OCI-M1 (cell line): ENCODE measurements at places on chromosomes 1 and 21.

DNA sequence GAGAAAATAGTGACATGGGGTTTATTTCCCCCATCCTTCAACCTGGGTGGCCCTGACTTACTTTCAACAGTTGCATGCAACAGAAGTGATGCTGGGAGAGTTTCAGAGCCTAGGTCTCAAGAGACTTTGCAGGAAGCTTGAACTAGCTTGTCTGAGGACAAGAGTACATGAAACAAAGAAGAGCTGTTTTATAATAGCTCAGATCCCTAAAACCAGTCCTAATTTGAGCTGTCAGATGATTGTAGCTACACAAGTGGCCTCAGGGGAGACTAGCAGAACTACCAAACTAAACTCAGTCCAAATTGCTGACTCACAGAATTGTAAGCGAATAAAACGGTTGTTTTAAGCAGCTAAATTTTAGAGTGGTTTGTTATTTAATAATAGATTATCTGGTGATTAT lies 17.1 kb downstream of the RC3H1 start:
- no peak for DNase-seq

DNA sequence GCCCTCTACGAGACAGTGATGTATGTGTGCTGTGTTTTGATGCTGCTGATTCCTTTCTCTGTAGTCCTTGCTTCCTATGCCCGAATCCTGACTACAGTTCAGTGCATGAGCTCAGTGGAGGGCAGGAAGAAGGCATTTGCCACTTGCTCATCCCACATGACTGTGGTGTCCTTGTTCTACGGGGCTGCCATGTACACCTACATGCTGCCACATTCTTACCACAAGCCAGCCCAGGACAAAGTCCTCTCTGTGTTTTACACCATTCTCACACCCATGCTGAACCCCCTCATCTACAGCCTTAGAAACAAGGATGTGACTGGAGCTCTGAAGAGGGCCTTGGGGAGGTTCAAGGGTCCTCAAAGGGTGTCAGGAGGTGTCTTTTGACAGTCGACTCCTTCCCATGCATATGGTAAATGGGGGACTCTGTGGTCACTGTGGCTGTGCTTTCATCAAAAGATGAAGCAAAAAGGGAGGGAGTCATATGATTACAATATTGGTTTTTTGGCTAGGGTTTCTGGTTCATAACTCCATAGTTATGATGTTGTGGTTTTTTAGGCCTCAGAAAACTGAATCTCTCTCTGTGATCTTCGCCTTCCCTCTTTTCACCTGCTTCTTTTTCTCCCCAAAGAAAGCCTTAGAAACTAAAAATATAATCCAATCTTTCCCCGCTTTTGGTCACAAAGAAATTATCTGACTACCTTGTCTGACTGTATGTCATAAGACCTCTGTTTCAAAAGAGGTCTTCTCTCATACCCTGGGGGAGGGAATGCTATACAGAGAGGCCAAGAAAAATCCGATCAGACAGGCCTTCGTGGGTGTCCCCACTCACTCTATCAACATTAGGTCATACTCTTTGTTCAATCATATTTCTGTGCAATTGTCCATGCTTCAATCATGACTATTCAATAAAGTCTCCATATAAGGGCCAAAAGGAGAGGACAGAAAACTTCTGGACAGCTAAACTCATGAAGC lies 4.2 kb downstream of the OR2T1 start:
- DNase-seq = no peak

- DNase-seq = no peak
Observed at GRCh38 chr1:206488466-206488865, 18.2 kb downstream of the IKBKE start.

GRCh38 chr1:232992227-232992626 lies 41.8 kb downstream of the NTPCR start:
- no peak for DNase-seq

GRCh38 chr1:223667484-223668182 lies 2.1 kb upstream of the CAPN8 start:
- DNase-seq = no peak

GRCh38 chr1:197914510-197914909 lies 2.7 kb upstream of the LHX9 start:
- DNase-seq = no peak

DNA sequence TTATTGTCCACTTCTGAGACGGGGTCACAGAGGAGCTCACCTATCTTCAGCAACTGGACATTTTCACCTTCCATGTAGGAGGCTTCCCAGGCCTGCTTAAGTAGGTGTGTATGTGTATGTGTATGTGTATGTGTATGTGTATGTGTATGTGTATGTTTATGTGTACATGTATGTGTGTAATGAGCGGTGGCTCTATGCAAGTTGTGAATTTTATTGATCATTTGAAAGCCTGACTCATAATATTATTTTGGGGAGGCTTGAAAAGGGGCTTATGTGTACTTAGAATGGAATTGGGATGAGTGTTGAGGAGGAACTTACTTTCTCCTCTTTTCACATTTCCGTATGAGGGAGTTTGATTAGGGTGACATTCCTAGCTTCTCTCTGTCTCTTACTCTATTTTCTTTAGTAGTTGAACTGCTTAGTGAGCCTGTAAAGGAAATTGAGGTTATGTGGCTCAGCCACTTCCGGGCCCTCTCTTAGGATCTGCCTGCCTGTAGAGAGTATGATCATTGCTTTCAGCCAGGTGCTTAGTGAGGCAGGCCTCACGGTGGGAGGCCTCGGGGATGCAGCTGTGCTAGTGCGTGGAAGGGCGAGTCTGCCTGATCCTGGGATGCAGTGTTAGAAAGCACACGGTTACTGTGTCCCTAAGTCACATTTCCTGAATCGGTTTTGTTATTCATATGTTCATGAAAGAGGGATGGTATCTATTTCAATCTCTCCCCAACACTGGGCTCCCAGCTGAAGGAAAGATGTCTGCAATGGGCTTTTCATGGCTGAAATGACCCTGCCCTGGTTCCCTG lies 61.0 kb downstream of the IER5 start:
- DNase-seq = no peak

DNA sequence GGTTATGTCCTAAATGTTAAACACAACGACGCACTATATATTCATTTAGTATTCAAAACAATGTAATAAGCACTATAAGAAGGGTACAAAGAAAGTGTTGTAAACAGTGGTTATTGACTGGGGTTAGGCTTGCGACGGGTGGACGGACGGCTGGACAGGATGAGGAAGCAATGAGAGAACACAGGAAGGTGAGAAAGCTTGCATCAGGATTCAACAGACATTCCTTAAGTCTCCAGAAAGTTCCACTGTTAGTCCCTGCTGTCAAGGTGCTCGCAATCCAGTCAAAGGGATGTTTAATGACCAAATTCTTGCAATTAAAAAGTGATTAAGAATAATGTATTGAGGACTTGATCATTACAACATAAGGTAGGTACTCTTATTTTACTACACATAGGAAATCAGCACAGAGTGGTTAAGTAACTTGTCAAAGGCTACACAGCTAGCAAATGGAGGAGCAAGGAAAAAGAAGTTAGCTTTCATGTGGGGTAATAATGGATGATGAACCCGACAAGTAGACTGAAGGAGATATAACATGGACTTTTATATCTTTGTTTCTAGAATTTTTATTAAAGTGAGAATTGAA lies 994 bp upstream of the ACBD6 start:
- DNase-seq = peak; percentile 91

GRCh38 chr1:162381941-162382750 lies 618 bp downstream of the C1orf226 start:
- DNase-seq = no peak

- DNase-seq = no peak
Observed at GRCh38 chr1:3718764-3719163, 33.5 kb upstream of the CCDC27 start.

DNA sequence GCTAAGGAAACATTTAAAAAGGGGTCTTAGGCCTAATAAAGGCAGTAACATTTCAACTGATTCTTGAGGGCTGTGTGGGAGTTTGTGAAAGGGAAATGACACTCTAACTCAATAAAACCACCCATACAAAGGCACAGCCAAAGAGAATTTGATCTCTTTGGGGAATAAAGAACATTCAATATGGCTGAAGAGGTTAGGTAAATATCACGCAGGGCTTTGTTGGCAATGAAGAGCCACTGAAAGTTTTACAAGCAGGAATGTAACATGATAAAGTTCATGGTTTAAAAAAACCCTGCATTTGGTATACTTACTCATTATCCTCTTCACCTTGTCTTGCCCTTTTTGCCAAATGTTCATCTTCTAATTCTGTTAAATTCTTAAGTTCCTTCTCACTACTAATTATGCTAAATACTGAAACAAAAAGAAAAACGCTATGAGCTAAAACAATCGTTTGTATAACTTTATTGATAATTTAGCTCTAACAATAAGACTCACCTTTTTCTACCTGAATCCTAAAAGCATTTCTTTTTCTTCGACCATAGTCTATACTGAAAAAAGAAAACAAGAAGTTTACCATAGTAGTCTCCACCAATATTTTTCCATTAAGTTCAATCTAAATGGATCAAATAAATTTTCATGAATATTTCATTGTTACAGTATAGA lies 12.5 kb downstream of the NVL start:
- DNase-seq = no peak

- no peak for DNase-seq
Observed at GRCh38 chr1:172482044-172482443, 38.2 kb upstream of the PIGC start.

DNA sequence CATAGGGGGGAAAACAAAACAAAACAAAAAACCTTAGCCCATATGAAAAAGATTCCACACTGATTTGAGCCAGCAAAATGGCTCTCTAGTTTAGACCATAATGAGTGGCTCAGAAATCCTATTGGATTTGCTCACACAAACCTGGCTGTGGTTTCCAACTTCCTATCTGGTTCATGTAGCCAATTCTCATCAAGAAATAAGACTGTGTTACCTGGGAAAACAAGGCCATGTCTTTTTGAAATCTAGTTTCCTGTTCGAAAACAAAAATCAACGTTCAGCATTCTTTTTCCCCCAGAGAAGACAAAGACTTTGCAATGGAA lies 69.2 kb downstream of the TBX15 start:
- DNase-seq = no peak

- DNase-seq = peak; percentile 24
Observed at GRCh38 chr1:181784039-181784683, 277.4 kb downstream of the ZNF648 start.

GRCh38 chr1:196857188-196857587 lies 30.7 kb upstream of the CFHR4 start:
- no peak for DNase-seq

GRCh38 chr1:156346636-156347035 lies 8.3 kb downstream of the TSACC start:
- no peak for DNase-seq

DNA sequence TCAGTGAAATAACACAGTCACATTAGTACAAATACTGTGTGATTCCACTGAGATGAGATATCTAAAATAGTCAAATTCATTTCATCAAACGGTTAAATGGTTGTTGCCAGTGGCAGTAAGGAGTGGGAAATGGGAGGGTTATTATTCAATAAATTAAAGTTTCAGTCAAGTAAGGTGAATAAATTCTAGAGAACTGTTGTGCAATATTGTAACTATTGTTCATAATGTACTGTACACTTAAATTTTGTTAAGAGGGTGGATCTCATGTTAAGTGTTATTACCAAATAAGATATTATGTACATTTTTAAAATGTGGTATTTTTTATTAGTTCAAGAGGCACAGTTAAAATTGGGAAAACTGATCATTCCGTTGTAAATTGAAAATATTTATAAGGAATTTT lies 463.3 kb upstream of the BRINP3 start:
- DNase-seq = no peak

GRCh38 chr1:8351693-8352470 lies 34.0 kb downstream of the SLC45A1 start:
- DNase-seq = peak; percentile 26

GRCh38 chr1:19629357-19629756 lies 14.8 kb upstream of the NBL1 start:
- no peak for DNase-seq

- DNase-seq = peak; percentile 29
Observed at GRCh38 chr21:35925497-35925896, 134.8 kb downstream of the SETD4 start.

DNA sequence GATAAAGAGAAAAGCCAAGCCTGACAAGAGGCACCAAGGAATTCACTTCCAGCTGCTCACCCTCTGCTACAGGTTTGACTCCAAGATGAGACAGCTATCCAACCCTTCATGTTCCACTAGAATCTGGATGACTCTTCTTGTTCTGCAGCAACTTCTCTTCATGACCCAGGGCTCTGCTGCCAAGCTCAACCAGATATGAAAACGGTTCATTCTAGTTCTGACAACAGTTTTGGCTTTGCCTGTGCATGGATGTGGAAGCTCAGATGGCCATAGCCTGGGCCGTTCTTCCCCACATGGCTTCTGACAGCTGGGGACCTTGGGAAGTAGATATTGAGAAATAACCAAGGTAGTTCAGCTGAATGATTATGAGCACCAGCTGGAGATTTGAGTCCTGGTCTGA lies 13.7 kb downstream of the PI4KB start:
- DNase-seq = no peak

- no peak for DNase-seq
Observed at GRCh38 chr1:216248628-216249027, 174.6 kb downstream of the USH2A start.

- DNase-seq = no peak
Observed at GRCh38 chr1:45198185-45198584, 8.2 kb downstream of the ZSWIM5 start.

DNA sequence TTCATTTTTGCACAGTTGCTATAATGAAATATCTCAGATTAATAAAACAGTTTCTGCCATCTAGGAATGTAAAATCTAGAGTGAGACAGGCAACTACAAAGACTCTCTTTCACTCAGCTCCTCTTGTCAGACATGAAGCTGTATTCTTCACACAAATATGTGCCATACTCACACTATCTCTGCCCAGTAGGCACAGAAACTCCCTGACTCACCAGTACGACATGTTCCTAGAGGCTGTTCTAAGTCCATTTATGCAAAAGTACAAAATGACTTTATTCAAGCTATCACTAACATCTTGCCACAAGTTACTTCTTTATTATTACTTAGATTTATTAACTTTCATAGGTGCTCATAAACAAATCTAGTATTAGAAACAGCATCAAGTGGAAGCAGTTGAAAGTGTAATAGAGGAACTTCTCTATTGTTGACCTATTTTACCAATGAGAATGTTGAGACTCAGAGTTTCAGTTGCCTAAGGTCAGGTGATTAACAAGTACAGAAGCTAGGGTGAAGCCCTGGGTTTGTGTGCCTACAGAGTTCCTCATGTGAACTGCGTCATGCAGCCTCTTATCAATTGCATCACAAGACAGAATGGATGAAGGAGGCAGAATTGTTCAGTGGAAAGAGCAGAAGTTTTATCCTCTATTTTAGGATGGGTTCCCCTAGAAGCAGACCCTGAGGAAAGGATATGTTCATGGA lies 98.9 kb downstream of the RGS2 start:
- peak; percentile 70 for DNase-seq

DNA sequence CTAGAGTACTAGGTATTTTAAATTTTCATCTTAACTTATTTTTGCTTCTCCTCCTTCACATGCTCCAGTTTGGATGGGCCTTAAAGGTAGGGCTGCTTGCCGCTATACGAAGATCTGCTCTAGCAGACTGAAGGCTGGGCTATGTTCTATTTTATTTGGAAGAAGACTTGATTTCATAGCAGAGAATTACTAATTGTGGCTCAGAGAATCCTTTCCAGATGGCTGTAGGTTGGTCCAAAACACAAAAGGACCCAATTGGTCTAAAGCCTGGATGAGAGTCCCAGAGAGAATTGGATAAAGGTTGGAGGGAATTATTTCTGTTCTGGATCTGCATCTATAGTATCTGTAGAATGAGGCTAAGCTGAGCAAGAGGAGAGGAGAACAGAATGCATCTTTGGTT lies 719.4 kb upstream of the PTBP2 start:
- DNase-seq = no peak
